ENCODE measurements at places on chromosomes 1 and 21.

GRCh38 chr1:89610457-89611011, 22.4 kb upstream of the LRRC8C start:
- DNase-seq, result no peak

GRCh38 chr1:41504114-41505035, 19.9 kb upstream of the EDN2 start:
- DNase-seq, result no peak

DNA sequence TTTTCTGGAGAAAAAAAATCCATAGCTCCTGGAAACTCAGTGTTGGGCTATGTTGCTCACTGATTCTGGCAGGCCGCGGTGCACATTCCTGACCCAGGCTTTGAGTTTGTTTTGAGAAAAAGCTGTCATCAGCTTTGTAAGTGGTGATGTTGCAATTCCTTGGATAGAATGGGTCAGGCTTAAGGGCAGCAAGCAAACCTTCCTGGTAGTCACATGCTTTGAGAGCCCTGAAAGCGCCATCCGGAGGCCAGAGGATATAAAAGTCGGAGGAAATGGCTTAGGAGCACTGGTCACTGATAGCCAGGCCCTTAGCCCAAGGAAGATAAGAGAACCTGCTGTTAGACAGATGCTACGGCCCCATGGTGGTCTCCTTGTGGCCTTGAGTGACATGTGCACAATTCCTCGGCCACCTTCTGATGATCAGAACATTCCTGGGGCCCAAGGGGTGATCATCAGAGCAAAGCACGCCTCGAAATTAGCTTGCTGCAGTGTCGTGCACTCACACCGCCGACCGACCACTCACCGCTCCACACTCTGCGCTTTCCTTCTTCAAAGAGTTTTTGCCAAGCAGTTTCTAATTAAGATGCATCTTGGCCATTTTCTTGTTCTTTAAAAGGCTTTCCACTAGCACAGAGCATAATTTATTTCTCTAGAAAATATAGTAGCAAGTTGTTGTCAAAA, 78.6 kb downstream of the MAN1C1 start:
- no peak for DNase-seq

- no peak for DNase-seq
These were observed 1.4 kb downstream of the LDLRAD1 start for GRCh38 chr1:54016343-54017282.

DNA sequence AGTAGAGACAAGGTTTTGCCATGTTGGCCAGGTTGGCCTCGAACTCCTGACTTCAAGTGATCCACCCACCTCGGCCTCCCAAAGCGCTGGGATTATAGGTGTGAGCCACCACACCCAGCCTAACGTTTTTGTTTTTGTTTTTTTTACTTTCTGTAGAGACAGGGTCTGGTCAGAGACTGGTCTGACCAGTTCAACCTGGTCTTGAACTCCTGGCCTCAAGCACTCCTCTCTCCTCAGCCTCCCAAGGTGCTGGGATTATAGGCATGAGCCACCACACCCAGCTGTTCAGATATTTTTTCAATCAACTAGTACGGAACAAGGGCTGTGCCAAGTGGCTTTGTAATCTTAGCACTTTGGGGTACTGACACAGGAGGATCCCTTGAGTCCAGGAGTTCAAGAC, 209.5 kb downstream of the RERE start:
- no peak for DNase-seq

Measured in stimulated activated CD4-positive, alpha-beta T cell treated with anti-CD3 and anti-CD28 coated beads, Interleukin-2, amount 100 ng/mL, for 48 hours (primary cell).